ENCODE measurements at places on chromosomes 4 and X. TPM values are rescaled to one million over a fixed set of nuclear protein-coding genes. Genes with fewer than 3 reads are reported as not detected.

Gene TMEM271
- not detected for total RNA-seq

Gene OCIAD1
- 100 TPM for total RNA-seq

Gene RHOXF2B
- total RNA-seq = not detected

Gene TMEM154
- total RNA-seq = 59.9 TPM

Gene MAGEA2B
- total RNA-seq = not detected

Gene GAR1
- 21.0 TPM for total RNA-seq

Gene F11
- not detected for total RNA-seq

Gene PNMA5
- total RNA-seq = 0.27 TPM

Gene MAGEA11
- not detected for total RNA-seq

DNA sequence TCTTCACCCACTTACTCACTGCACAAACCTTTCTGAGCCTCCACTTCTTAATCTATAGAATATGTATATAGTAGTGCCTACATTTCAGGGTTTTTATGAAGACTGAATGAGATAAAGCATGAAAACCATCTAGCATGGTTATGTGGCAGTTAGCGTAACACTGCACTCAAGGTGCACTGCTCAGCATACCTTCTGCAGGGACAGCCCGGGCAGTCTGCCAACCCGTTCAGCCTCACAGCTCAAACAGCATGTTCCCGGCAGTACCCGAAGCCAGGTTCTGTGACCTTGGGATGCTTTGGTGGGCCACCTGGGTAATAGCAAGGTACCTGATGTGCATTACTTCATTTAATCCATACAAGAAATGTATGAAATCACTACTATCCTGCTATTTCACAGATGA, 81.4 kb downstream of the DOCK11 start:
- DNase-seq = no peak

- DNase-seq = no peak
These were observed 83.5 kb upstream of the SPIN4 start for GRCh38 chrX:63434665-63435064.

- no peak for DNase-seq
These were observed 7.6 kb downstream of the HS3ST1 start for GRCh38 chr4:11421116-11421515.

GRCh38 chr4:144954230-144954629, 143.8 kb downstream of the ANAPC10 start:
- no peak for DNase-seq

DNA sequence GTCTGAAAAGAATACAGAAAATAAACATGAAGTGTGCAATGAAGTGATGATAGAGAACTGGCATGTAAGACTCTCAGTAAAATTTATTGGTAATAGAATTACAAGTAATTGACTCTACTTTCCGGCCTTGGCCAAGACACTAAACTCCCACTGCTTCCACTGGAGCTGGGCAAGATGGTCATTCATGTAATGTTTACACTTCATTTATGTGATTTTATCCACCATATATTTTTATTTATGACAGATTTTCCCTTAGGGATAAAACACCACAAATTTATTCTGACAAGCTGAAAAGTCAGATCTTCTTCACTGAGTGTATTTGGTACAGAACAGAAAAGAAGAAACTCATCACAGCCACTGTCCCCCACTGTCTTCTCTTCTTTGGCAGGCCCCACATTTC, 191.9 kb downstream of the SLC39A8 start:
- DNase-seq = no peak

DNA sequence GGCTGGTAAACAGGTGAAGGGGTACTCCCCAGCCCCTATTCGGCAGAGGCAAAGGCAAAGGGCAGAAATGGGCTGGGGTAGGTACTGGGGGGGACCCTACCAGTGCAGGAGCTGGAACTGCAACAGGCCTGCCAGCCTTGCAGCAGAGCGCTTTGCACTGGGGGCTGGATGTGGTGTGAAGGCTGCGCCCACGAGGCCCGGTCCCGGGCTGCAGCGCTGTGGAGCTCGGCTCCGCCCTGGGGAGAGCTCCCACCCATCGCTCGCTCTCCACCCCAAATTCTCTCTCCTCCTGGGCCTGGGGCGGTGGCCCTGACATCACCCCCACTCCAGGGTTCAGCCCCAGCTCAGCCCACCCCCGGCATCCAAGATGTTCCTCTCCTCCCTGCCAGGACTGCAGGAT, 24.2 kb downstream of the IQSEC2 start:
- no peak for DNase-seq

GRCh38 chr4:55138367-55138766, 13.0 kb upstream of the KDR start:
- no peak for DNase-seq

GRCh38 chrX:121000589-121000988, 15.0 kb upstream of the CT47A1 start:
- no peak for DNase-seq

DNA sequence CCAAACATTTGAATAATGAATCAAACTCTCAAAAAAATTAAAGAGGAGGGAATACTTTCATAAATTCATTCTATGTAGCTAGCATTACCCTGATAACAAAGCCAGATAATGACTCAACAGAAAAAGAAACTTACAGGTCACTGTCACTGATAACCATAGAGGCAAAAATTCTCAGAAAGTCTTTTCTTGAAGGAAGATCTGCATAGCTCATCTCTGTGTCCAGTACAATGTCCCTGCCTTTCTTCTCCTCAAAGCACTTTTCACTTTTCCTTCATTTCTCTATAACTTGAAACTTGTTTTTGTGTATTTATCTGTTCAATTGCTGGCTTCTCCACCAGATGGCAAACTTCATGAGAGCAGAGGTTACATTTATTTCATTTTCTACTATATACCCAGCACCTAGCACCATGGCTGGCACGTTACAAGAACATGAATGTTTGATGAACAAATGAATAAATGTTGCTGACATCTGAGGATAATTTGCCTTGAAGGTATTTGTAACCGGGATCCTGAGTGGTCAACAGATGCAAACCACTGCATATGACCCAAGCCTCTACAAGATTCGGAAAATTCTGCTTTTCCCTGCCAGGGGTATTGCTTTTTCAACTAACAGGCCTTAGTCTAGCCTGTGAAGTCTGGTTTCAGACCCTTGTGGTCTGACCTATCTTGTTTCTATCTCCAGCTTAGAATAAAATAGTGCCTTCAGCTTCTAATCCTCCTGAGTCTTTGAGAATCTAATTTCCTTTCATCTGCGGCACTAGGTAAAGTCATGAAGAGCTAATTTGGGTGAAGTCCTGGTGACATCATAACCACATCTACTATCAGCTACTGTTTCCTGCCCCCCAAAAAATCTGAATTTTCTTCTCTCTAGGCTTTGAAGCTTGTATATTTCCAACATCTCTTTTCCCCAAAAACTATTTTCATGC, 52.5 kb upstream of the ANTXR2 start:
- no peak for DNase-seq

GRCh38 chr4:71253545-71253944, 85.3 kb upstream of the SLC4A4 start:
- no peak for DNase-seq

DNA sequence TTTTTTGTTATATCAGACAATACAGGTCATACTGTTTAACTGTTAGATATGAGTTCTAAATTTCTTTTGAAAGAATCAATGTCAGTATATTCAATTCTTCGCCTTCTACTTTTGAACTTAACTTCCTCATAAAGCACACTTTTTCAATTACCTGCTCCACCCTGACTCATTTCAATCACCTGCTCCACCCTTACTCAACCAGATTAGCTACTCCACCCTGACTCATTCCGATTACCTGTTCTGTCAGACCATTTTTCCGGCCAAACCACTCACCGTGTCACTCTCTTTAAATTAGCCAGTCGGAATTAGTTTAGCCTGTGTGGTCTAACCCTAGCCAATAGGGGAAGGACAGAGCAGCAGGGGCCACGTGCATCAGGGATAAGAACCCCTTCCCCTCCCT, 751.8 kb upstream of the POU3F4 start:
- DNase-seq = no peak

DNA sequence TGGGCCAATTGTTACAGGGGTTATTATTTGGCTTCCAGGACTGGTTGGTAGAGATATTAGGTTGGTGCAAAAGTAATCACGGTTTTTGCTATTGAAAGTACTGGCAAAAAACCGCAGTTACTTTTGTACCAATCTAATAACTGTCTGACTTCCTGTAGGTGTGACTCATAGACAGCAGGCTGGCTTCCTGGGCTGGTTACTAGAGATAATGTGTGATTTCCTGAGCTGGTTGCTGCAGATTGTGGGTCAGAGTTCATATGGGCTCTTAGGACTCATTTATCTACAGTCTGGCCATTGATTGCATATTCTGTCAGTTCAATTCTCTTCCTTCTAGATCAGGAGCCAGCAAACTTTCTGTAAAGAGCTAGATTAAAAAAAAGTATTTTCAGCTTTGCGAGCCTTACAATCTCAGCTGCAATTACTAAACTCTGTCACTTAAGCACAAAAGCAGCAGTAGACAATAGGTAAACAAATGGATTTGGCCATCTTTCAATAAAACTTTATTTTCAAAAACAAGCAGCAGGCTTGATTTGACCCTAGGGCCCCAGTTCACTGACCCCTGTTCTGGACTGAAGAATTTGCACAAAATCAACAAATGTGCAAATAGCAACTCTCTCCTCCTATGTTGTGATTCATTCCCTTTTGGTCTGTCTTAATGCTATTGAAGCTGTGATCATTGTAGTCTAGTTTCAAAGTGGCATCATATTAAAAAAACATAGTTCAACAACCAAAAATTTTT, 50.8 kb upstream of the BOD1L1 start:
- DNase-seq = no peak

DNA sequence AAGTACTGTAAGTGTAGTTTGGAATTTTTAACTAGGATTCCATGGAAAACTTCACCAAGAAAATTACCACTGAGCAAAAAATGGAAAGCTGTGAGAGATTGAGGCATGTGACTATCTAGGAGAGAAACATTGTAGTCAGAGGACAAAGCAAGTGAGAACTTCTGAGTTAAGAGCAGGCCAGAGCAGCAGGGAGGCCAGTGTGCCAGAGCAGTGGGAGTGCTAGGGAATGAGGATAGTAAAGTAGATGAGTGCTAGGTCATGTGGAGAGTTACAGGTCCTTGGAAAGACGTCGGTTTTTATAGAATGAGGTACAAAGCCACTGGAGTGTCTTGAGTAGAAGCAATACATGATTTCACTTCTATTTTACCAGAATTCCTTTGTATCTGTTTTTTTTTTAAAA, 52.7 kb upstream of the FAT4 start:
- no peak for DNase-seq

- no peak for DNase-seq
These were observed 3.9 kb downstream of the BMP2K start for GRCh38 chr4:78780093-78780492.

- no peak for DNase-seq
These were observed 15.9 kb upstream of the F11 start for GRCh38 chr4:186249785-186250754.

- no peak for DNase-seq
These were observed 29.3 kb downstream of the PIGG start for GRCh38 chr4:528296-528695.

DNA sequence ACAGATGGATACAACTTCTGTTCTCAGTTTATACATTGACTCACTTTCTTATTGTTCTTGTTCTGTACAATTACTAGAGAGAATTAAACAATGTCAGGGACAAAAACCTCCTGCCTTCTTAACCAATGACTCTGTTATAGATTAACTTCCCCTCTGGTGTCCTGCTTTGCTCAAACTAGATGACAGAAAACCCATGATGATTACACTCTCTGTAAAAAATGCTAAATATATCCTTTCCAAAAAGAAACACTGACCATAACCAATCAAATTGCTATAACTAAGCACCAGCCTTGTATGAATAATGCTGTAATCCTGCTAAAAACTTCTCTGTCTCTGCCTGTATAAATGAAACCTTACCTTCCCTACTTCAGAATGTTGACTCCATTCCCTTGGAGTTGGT, 29.8 kb upstream of the IL13RA2 start:
- no peak for DNase-seq

GRCh38 chrX:84162401-84162800, 25.6 kb downstream of the RPS6KA6 start:
- no peak for DNase-seq

GRCh38 chr4:95118497-95118896, 360.7 kb downstream of the BMPR1B start:
- DNase-seq = no peak

DNA sequence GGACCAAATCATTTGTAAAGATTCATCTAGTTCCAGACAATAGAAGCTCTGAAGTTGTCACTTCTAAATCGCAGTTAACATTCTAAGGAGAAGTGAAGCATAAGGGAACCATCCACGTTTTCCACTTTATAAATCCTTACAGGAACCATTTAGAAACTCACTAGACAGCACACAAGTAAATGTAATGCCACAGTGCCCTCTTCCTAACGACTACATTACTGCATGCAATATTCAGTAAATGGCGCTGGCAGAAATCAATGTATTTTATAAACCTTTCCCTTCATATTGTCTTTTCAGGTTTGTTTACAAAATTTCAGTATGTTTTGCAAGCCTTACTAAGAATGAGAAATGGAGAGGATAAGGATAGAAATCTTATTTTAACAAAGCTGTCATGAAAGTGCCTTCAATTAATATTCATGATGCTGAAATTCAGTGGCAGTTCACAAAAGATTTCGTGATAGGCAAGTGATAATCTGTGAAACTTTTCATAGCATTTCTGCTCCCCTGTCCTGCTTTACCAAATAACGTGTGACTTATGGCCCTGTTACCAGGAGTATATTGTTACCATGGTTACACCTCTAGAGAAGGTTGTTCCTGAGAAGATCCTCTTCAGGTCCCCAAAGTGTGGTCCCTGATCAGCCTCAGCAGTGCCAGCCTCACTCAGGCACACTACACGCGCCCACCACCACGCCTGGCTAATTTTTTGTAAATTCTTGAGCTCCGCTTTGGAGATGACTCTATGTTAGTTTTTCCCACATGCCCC, 54.2 kb downstream of the TMA16 start:
- DNase-seq = no peak

DNA sequence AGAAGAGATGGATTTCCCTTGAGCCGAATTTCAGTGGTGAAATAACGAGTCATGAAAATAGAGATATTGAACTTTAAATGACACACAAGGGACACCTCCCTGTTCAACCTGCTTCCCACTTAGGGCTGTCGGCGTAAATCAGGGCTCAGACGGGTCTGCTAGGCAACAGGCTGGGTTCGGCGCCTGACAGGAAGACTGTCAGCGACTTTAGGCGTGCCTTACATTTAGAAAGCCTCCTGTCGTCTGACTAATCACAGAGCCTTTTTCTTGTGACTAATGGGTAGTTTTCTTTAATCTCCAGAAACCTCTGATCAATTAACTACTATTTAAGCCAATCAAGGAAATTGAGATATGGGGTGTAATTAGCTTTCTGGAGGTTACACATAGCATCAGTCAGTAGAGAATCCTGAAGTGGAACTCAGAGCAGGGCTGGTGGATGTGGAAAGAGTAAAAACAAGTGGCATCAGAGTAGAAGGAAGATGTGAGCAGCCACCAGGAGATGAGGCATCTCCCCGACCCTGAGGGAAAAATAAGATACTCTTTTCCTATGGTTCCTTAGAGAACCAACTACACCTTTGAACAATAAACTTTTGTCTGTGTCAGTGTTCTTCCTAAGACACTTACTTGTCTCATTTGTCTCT, 86.2 kb upstream of the HS3ST1 start:
- DNase-seq = no peak
